ENCODE measurements at places on chromosomes 7 and 10. TPM values are rescaled to one million over a fixed set of nuclear protein-coding genes. Genes with fewer than 3 reads are reported as not detected.

GRCh38 chr10:119104654-119105015 lies 722 bp downstream of the DENND10 start:
- no peak for DNase-seq

DNA sequence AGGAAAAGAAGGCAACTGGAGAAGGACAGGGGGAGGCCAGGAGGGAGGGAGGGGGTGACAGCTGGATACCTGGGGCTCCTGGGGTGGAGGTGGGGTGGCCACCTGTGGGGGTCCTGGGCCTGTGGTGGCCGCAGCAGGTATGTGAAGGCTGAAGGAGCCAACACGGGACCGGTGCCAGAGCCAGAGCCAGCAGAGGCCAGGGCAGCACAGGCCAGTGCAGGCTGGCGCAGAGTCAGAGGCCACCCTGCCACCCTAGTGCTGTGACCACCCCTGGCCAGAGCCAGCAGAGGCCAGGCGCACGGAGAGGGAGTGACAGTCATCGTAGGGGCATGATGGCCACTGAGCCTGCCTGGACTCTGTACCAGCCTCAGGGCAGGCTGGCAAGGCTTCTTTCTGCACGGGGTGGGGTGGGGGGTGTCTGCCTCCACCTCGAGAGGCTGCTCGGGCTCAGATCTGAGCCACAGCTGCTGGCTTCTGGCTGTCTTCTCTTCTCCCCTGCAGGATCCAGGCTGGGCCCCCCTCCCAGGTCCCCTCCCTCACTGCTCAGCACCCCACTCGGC lies 28.8 kb downstream of the YKT6 start:
- DNase-seq, result no peak

Gene KLLN
- total RNA-seq, result 0.14 TPM

Gene PPP1R3C
- total RNA-seq, result 241 TPM

Gene GDF2
- total RNA-seq, result not detected

DNA sequence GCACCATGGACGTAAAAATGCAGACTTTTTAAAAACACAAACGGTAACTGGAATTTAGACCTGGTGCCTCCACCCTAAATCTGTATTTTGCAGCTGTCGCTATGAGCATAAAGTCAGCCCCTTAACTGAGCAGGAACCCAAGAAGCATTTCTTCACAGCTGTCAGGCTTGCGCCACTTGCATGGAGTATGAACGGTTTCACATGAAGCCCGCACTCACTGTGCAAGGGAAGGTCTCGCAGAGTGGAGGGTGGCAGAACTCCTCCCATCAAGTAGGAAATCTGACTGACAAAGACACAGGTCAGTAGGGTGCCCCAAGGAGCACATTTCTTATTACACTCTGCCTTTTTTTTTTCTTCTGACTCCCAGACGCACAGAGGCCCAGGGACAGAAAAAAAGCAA lies 58.5 kb downstream of the ELMO1 start:
- no peak for DNase-seq

Gene PLEKHA8
- total RNA-seq, result 10.0 TPM

- no peak for DNase-seq
These were observed 74.7 kb upstream of the CAMK2B start for GRCh38 chr7:44400033-44400511.

DNA sequence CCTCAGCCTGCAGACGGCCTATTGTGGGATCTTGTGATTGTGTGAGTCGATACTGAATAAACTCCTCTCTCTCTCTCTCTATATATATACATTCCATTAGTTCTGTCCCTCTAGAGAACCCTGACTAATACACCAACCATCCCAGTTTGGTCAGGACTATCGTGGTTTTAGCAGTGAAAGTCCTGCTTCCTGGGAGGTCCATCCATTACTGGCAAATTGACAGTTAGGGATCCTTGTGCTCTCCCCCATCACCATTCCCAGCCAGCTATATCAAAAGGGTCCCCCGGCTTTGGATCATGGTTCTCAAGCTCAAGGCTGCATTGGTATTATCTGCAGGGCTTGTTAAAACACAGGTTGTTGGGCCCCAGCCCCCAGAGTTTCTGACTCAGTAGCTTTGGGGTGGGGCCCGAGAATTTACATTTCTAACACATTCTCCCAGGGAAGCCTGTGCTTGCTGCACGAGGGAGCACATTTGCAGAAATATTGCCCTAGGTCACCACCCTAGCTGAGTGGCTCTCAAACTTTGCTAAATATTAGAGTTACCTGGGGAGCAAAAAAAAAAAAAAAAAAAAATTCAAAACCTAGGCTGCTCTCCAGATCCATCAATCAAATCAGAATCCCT lies 899.1 kb upstream of the AUTS2 start:
- DNase-seq, result no peak

DNA sequence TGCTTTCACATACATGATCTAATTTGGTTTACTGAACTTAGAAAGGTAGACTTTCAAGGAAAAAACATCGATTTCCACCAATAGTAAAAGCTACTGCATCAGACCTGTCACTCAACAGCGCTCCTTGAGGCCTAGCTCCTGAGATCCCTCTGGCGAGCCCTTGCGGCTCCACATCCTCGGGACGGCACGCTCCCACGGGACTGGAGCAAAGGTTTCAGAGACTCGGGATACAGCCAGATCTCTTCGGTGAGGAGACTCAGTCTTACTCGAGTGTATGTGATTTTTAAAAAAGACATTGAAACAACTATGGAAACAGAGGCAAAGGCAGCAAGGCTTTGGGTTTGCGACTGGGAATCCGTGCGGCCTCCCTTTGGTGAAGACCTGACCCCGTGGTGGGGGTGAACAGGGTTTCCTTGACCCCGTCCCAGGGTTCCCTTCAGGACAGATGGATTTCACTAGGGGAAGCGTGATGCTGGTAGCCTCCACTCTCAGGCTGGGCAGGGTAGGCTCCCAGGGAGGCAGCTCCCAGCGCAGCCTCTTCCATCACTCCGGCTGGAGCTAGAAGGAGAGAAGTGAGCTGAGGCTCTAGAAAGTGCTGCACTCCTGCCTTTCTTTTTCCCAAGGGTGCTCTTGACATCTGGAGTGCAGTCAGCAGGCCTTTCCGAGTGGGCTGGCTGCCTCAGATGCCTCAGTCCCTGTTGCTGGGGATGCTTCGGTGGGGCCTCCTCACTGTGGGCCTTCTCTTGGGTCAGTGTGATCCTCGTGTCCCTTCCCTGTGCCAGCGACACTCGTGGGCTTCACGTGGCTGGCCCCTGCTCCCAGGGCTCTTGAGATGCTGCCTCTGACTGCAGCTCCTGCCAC lies 5.8 kb upstream of the ATP6V0E2 start:
- DNase-seq, result no peak

Gene C10orf143
- total RNA-seq, result not detected

- DNase-seq, result peak; percentile 38
These were observed 99.1 kb downstream of the ZNF680 start for GRCh38 chr7:64463636-64464375.

- no peak for DNase-seq
These were observed 20.7 kb downstream of the GBX1 start for GRCh38 chr7:151146761-151147160.

DNA sequence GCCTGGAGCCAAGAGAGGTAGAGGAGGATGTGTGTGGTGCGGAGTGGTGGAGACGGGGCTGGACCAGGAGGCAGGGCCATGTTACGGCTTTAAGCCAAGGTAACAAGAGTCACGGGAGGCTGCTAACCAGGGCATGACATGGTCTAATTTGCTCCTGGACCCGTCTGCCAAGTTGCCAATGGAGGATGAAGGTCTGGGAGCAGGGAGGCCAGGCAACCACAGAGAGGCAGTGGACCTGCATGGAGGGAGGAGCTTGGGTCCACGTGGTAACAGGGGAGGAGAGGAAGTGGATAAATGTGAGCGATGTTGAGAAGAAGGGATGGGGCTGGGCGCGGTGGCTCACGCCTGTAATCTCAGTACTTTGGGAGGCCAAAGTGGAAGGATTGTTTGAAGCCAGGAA lies 31.0 kb downstream of the SRRM3 start:
- no peak for DNase-seq

- DNase-seq, result no peak
These were observed 62.5 kb downstream of the ZNF37A start for GRCh38 chr10:38156416-38157269.

GRCh38 chr7:94022550-94022949 lies 18.4 kb upstream of the BET1 start:
- no peak for DNase-seq

DNA sequence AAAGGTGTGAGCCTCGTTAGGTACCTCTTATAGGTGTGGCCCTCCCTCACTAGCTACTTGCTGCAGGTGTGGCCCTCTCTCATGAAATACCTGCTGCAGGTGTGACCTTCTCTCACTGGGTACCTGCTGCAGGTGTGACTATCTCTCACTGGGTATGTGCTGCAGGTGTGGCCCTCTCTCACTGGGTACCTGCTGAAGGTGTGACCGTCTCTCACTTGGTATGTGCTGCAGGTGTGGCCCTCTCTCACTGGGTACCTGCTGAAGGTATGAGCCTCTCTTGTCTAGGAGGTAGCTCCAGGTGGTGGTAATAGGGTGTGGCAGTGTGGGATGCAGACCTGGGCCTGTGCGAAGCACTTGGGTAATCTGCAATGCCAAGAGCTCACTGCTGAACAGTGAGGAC lies 170.7 kb upstream of the PLPP4 start:
- no peak for DNase-seq
